ENCODE measurements at places on chromosomes 2 and 18. TPM values are rescaled to one million over a fixed set of nuclear protein-coding genes. Genes with fewer than 3 reads are reported as not detected.

GRCh38 chr2:238515377-238515776, 88.7 kb downstream of the ASB1 start:
- DNase-seq = no peak

GRCh38 chr2:30219886-30220875, 11.2 kb upstream of the LBH start:
- DNase-seq = peak; percentile 70

- no peak for DNase-seq
Observed at GRCh38 chr18:13653746-13654433, 72.5 kb downstream of the FAM210A start.

GRCh38 chr18:22705328-22705727, 227.8 kb upstream of the RBBP8 start:
- DNase-seq = no peak

SLC14A1 gene
- total RNA-seq = 0.59 TPM

FBXO36 gene
- total RNA-seq = 5.5 TPM

DNA sequence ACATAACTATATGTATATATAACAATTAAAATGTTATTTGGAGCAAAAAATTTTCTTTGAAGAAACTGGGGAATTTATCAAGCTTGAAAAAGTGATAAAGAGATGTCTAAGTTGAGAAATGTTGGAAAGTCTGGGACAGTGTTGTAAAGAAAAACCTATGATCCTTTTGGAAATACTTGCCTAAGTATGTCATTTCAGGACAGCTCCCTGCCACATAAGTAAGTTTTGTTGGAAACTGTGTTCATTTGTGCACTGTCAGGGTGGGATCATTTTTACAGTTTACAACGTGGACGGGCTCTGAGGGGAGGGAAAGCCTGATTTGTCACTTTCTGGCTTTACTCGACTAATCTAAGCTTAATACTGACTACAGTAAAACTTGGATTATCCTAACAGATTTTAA, 10.4 kb upstream of the COL3A1 start:
- DNase-seq = no peak

METTL8 gene
- total RNA-seq = 22.5 TPM

- DNase-seq = no peak
Observed at GRCh38 chr2:222024932-222025880, 273.6 kb downstream of the PAX3 start.

DNA sequence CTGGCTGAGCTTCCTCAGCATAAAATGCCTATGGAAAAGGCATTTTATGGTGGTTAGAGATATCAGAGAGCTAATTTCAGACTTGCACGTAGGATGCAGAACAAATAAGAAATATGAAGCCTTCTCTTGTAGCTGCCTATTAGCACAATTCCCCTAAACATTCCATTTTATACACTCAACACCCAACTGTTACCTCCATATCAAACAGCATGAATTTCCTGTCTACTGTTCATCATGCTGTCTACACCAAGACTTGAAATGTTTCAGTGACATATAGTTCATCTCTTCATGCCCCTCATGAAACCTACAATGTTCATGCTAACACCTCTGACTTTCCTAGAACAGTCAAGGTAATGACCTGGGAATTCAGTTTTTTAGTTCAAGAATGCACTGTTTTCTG, 249.9 kb downstream of the PIEZO2 start:
- DNase-seq = no peak

LGALSL gene
- total RNA-seq = 222 TPM

GRCh38 chr2:201070948-201071478, 458 bp downstream of the HYCC2 start:
- DNase-seq = no peak

- DNase-seq = peak; percentile 76
Observed at GRCh38 chr18:42298759-42299675, 344.0 kb downstream of the PIK3C3 start.

SLC35G4 gene
- total RNA-seq = not detected

- DNase-seq = no peak
Observed at GRCh38 chr18:52325997-52326396, 14.0 kb upstream of the DCC start.

TET3 gene
- total RNA-seq = 54.8 TPM

RAX gene
- 0.38 TPM for total RNA-seq

DNA sequence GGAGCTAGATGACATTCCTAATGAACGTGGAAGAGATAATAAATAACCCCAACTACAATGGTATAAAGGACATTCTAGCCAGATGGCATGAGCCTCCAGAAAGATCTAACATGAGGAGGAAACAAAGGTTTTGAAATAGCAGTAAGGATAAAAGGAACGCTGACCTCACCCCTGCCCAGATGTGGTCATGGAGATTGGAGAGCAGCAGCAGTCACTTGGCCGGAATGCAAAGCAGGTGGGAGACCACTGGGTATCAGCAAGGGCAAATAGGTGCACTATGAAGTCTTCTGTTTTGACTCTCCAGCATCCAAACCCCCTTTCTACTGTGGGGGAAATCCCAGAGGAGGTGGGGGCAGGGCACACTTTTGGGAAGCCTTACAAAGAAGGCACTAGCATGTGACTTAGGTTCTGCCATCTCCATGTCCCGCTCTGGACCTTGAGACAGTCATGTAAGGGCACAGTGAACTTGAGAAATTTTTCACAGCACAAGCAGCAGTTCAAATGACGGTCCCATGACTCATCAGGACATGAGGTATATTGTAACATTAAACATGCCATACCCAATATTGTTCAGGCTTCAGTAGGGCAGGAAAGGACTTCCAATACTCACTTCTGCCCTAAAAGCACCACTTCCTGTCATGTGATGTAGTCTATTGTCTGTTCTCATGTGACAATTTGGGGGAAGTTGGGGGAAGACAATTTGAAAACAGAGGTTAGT, 55.2 kb downstream of the METTL4 start:
- no peak for DNase-seq

TMEM163 gene
- total RNA-seq = 0.46 TPM

TXNDC2 gene
- not detected for total RNA-seq

DNA sequence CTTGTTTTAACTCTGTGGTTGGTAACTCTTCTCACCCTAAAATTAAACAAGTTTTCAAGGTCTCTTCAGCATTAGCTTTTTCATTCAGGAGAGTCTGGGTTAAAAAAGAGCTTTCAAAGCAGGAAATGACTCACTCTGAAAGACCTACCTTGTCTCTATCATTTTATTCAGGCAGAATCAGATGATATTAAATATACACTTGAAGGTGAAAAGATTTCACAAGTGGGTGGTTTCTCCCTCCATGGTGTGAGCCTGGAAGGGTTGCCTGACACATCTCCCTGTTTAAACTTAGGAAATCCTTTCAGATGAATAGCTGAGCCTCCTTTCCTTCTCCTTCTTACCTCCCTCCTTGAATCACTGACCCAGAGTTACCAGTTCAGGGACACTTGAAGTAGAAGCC, 1402.0 kb upstream of the PIK3C3 start:
- DNase-seq = no peak

BCL2 gene
- total RNA-seq = 12.8 TPM

DNA sequence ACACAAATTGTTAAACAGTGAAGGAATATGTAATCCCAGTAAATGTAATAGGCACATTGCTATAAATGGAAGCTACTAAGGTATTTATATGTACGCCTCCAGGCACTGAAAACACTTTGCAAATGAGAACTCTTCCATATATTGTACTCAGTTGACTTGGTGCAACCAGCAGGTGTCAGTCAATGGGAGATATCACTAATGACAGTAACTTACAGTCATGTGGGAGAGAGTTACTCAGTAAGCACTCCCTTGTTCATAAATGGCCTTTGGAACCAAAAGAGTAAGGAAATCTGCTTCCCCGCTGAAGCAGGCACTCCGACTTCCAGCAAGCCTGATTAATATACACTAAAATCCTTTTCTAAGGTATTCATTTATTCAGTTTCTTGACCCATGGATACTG, 5.9 kb downstream of the MDH1 start:
- DNase-seq = no peak

GRCh38 chr2:12613137-12613835, 103.5 kb upstream of the TRIB2 start:
- DNase-seq = no peak

DNA sequence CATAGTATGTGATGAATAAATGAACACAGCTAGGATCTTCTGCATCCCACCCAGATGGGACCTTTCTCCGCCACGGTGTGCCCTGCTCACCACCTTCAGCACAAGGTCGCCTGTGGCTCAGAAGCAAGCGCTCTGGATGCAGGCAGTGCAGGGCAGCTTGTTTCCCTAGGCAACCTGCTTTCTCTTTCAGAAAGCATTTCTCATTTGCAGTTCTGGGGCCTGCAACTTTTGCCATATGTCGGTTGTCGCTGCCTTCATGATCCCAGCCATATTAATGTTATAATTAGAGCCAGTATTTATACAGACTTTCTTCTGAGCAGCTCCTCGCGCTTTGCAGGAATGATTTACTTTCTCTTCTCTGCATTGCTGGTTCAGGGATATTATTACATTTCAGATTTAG, 692.8 kb downstream of the RNF144A start:
- DNase-seq = no peak

- no peak for DNase-seq
Observed at GRCh38 chr2:235017441-235017840, 65.6 kb downstream of the SH3BP4 start.

DNA sequence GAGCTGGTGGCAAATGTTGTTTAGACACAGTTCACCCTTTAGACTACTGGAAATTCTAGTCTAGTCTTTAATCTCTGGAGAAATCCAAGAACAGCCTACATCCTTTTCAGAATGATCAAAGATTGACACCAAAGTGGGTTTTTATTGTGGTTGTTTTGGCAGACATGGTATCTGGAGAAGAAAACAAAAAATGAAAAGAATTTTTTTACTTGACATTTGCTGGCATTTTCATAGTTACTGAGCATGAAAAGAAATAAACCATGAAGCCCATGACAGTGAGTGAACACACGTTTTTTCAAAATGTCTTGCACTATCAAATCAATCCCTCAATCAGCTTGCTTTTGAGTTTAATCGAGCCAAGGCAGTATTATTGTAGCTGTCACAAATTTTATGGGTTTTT, 125.3 kb downstream of the CCBE1 start:
- no peak for DNase-seq

DNA sequence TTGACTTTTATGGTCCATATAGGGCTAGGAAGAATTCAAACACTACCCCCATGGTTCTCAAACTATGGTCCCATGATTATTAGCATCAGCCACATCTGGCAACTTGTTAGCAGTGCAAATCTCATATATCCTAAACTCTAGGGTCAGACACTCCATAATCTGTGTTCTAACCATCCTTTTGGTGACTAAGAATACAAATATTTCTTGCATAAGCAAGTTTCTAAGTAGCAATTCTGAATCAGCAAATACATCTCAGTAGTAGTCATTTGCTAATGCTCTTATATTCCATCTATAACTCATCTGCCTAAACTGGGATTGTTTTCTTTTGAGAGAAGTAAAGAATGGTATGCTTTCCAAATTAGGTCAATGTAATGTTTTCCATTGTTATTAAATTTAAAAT, 447.3 kb downstream of the TMX3 start:
- no peak for DNase-seq

DNA sequence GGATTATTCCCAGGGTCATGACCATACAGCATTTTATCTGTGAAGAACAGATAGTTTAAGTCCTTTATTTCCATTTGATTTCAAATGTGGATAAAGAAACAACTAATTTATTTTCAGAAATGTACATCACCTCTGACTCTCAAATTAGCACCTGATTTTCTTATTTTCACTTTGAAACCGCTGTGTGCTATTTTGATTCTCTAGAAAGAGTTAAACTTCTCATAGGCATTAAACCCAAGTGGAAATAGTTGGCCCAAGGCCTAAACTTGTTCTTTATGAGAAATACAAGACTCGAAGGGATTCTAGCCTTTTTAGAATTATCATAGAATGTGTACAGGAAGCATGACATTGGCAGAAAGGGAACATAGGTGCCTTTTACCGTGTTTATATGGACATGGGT, 41.5 kb upstream of the LTBP1 start:
- no peak for DNase-seq

DNA sequence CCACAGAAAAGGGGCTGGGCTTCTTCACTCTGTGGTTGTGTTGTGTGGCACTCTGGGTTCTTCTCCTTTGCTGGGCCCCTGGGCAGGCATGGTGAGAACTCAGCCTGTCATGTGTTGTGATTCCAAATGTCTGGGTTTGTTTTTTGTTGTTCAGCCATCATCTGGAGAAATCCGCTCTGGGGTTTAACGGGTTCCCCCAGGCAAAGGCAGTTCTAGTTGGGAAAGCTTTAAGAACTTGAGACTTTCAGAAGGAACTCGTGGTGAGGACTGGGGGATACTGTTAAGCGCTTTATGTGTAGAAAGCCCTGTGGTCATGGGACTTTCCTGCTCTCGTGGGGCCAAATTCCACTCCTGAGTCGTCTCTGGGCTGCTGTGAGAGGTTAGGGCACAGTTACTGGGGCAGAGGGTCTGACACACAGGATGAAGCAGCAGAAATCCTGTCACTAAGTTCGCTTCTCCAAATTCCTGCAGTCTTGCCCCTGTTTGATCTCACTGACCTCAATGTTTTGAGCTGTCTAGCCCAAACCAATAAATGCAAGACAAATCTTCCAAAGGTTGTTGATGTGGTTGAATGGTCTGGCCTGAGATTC, 87.7 kb downstream of the RAPGEF4 start:
- DNase-seq = no peak

DNA sequence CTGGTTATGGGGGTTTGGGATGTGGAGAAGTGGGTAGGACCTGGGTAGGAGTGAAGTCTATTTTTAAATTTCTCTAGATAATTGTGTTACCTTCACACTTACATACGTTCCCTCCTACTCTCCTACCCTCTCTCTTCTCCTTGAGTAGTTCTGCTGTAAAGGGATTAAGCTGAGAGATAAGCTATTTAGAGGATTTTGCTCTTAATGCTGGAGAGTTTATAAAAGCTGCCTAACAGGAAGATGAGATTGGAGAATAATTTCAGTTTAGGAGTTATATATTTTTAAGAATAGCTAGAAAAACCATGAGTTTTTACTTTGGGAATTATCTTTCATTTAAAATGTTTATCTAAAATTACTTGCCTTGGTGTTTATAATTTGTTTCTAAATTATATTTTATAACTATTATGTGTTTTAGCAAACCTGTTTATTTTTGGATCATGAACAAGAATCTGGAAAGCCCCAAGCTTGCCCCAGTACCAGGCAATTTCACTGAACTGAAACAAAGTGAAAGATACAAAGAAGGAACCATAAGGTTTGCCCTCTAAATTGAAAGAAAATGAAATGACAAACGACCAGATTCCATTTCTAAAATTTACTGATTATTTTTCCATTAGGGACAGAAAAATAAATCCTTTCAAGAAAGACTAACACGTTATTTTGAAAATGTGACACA, 101.5 kb downstream of the ZNF532 start:
- DNase-seq = no peak

GRCh38 chr2:59933948-59934347, 619.5 kb downstream of the BCL11A start:
- no peak for DNase-seq

SETBP1 gene
- total RNA-seq = 7.8 TPM

- DNase-seq = no peak
Observed at GRCh38 chr2:222734703-222735014, 63.2 kb downstream of the MOGAT1 start.

All from lower leg skin (tissue), 4 donors.